ENCODE measurements at places on chromosomes 5 and 9.

- DNase-seq, result no peak
Observed at GRCh38 chr5:143506836-143507552, 103.5 kb upstream of the NR3C1 start.

- DNase-seq, result no peak
Observed at GRCh38 chr5:57932761-57933160, 450.1 kb upstream of the ACTBL2 start.

DNA sequence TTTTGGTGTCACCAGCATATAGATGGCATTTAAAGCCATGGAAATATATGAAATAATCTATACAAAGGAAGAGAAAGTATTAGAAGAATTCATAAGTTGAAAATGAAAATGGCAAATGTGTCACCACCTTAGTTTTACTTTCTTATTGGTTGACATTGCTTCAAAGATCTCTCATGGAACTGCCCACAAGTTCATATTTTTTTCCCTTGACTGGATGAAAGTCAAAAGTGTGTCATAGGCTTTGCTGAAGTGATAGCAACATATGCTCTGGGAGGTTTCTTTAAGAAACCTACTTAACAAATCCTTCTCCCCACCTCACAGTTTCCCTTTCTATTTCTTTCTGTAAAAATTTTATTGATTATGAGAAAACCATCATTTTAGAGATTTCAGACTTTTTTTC, 127.2 kb downstream of the VPS13A start:
- no peak for DNase-seq

- DNase-seq, result no peak
Observed at GRCh38 chr9:109708451-109708945, 71.5 kb upstream of the PALM2AKAP2 start.

GRCh38 chr5:143543358-143544255, 140.1 kb upstream of the NR3C1 start:
- no peak for DNase-seq

DNA sequence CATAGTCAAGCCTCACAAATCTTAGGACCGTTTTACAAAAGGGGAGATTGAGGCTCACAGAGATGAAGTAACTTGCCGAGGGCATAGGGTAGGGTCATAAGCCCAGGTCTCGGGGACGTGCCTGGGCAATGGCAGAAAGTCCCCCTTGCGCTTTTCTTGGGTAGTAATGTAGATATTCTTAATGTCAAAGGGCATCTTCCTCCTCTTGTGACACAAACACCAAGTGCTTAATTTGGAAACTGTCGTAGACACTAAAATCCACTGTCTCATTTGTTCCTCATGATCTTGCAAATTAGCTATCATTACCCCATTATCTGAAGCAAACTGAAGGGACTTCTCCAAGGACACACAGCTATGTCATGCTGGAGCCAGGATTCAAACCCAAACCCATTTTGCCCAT, 180.8 kb downstream of the GAS1 start:
- DNase-seq, result no peak

DNA sequence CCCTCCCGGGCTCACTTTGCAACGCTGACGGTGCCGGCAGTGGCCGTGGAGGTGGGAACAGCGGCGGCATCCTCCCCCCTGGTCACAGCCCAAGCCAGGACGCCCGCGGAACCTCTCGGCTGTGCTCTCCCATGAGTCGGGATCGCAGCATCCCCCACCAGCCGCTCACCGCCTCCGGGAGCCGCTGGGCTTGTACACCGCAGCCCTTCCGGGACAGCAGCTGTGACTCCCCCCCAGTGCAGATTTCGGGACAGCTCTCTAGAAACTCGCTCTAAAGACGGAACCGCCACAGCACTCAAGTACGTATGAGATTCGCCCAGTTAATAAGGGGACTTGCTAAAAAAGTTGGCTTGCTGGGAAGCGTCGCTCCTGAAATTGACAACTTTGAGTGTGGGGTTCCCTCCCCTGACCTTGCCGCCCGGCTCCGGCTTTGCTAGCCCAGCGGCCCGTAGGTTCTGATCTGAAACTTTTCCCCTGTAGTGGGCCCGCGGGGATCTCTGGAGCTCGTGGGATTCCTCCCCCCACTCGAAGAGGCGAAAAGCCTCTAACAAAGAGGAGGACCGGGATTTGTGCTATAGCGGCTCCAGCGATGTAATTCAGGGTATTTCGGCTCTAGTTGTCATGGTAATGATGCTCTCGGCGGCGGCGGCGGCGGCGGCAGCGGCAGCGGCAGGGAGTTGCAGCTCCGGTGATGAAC, 572 bp downstream of the NR4A3 start:
- peak; percentile 39 for DNase-seq

DNA sequence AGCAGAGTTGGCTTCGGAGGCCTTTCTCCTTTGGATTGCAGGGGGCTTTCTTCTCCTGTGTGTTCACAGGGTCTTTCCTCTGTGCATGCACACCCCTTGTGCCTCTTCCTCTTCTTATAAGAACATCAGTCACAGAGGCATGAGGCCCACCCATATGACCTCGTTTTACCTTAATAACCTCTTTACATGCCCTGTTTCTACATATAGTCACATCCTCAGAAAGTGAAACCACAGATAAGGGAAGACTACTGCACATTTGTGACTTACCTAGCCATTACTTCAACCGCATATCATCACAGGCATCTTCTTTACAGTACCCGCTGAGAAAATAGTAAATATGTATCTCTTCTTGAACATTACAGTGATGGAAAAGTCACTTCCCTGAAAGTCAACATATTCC, 204.9 kb upstream of the TARS1 start:
- no peak for DNase-seq

- DNase-seq, result no peak
Observed at GRCh38 chr5:9198394-9198793, 347.5 kb downstream of the SEMA5A start.

- DNase-seq, result no peak
Observed at GRCh38 chr5:178564811-178565550, 25.2 kb downstream of the COL23A1 start.

DNA sequence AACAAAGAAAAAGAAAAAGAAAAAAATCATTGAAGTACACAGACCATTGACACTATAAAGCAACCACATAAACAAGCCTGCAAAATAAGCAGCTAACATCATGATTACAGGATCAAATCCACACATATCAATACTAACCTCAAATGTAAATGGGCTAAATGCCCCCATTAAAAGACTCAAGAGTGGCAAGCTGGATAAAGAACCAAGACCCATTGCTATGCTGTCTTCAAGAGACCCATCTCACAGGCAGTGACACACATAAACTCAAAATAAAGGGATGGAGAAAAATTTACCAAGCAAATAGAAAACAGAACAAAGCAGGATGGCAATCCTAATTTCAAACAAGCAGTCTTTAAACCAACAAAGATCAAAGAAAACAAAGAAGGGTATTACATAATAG, 15.7 kb upstream of the FBN2 start:
- no peak for DNase-seq

DNA sequence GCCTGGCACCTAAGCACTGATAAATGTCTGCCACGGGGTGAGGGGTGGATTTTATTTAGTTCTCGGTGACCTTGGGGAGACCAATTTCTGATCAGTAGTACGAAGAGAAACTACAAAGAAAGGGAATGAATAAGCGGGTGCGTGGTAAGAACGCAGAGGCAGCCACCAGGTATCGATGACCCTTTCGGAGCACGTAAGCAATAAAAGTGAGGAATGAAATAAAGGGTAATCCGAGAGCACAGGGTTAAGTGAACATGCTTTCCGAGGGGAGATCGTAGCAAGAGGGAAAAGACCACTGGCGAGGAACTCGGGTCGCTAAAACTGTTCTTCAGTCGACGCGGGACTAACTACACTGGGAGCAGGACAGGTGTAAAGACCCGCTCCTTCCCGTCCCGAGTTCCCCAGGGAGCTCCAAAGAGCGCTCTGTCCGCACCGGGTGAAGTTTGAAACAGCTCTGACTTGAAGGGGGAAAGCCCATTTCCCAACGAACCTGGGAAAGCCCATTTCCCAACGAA, 1.1 kb downstream of the ELOVL7 start:
- DNase-seq, result no peak
